ENCODE measurements at places on chromosomes 12 and 14.

DNA sequence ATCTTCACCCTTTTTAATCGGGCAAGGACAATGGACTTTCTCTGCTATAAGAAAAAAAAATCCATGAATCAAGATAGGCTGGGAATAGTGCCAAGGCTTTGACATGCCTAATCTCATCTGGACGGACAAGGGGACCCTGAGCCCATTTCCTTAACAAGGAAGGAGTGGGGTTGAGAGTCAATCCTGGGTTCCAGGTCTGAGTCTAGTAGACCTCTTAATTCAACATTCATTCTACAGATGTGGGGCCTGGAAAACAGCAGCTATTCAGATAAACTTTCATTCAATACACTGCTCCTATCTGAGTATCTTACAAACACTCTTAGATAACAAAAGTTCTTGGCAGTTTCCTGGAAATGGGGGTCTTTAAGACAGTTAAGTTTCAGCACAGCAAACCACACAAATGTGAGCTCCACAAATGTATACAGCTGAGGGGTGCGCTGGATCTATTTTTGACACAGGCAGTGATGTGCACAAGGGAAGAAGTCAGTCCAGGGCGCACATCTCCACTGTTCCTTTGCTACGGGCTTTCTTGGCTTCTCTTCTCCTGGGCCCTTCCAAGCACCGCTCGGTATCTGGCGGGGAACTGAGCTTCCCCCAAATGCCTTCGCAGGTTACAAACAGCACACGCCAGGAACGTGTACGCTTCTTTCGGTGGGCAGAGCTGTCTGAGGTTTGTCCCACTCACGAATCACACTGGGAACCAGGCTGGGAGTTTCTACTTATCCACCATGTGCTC is 82.2 kb upstream of the GPR68 start:
- no peak for DNase-seq

GRCh38 chr12:32136404-32136803 is 29.8 kb downstream of the BICD1 start:
- no peak for DNase-seq

GRCh38 chr12:63318933-63319332 is 167.9 kb upstream of the AVPR1A start:
- DNase-seq, result no peak

DNA sequence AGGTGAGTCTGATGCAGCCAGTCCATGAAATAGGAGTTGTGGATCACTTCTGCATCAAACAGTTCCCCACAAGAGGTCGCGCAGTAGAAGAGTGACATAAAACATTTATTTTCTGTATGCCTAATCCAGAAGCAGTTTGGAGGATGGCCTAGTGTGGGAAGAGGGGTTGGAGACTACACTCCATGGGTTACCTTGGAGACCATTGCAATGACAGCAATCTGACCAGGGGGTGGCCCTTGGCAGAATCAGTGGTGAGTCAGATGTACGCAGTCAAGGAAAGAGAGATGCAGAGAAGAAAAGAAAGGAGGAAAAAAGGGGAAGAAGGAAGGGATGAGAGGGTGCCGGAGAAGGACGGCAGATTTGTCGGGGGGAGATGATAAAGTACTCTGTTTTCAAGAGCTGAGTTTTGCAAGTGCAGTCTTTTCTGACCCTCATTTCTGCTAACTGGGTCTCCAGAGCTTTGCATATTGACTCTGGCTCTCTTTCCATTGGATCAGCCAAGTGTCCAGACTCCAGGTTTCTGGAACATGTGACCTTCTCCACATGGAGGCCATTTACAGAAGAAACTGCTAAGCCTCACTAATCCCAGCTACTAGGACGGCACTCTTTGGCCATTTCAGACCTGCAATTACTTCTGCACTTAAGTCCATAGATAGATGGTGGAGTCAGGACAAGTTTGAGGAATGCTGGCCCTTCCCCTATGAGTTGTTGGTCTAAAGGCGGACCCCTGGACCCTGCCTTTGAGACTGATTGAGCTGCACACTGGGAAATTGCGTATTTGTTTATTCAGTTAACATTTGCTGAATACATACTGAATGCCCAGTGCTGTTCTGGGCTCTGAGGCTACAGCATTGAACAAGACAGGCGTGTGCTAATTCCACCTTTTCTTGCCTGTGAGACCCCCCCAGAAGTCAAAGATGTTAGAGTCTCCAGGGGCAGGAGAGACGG is 424.2 kb downstream of the BCL11B start:
- no peak for DNase-seq

DNA sequence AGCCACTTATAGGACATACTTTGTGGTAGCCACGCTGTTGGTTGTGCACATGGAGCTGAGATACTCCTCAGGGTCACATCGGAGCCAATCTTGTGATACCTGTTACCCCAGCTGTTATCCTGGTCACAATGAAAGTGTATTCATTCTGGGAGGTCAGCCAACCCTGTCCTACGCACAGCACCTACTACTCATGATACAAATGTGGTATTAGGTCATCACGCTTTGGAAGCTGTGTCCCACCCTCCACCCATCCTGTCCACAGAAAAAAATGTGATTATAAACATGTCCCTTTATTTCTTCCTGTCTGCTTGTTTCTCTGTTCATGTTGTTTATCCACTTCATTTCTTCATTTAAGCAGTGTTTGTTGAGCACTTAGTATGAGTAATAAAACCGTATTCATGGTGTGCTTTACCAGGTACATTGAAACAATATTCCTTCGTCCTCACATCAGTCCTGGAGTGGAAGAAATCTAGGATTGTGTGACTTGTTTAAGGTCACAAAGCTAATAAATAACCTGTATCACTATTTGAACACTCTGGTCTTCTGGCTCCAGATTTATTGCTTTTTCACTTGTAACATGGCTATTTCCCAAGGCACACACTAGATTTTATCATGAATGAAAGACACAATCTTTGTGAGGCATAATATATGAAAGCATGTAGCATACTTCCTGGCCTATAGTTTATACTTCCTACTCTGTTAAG is 73.1 kb downstream of the DERA start:
- DNase-seq, result no peak

- DNase-seq, result no peak
Measured at GRCh38 chr14:21047378-21047781, 5.2 kb downstream of the RNASE7 start.

DNA sequence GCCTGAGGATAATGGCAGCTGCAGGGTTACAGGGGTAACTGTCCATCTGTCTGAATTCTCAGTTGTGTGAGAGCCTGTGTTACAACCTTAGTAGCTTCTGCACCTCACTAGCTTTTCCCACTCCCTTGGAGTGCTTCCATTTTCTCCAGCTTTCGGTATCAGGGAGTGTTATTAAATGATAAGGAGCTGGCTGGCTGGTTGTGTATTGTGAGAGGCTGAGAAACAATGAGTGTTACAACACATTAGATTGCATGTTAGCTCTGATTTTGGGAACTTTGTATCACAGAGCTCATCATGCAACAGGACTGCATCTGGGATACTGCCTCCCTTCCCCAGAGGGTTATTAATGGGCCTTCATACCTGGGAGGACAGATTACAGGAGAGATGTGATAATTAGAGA is 723.7 kb downstream of the DIO2 start:
- DNase-seq, result no peak

DNA sequence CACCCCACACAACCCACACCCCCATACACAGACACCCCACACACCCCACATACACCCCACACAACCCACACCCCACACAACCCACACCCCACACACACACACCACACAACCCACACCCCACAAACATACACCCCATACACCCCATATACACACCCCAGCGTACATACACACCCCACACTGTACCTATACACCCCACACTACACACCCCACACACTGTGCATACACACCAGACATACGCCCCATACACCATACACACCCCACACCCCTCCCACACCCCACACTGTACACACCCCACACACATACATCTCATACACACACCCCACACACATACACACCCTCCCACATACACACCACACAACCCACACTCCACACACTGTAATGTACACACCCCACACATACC is 80.2 kb downstream of the NOC4L start:
- no peak for DNase-seq

DNA sequence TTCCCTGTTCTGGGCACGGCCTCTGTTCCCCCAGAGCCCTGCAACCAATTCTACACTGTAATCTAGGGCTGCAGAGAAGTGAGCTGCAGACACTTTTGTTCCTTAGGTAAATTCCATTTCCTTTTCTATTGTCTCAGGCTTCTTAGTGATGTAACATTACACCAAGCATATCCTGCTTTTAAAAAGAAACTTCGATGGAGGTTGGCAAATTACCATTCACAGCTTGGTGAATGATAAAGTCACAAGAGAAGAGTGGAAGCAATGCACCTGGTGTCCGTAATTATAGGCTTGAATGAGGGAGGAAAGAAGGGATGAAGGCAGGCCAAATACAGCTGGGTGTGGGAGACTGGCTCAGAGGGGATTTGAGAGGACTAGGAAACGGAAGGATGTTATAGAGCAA is 68.6 kb downstream of the PPM1A start:
- DNase-seq, result no peak

DNA sequence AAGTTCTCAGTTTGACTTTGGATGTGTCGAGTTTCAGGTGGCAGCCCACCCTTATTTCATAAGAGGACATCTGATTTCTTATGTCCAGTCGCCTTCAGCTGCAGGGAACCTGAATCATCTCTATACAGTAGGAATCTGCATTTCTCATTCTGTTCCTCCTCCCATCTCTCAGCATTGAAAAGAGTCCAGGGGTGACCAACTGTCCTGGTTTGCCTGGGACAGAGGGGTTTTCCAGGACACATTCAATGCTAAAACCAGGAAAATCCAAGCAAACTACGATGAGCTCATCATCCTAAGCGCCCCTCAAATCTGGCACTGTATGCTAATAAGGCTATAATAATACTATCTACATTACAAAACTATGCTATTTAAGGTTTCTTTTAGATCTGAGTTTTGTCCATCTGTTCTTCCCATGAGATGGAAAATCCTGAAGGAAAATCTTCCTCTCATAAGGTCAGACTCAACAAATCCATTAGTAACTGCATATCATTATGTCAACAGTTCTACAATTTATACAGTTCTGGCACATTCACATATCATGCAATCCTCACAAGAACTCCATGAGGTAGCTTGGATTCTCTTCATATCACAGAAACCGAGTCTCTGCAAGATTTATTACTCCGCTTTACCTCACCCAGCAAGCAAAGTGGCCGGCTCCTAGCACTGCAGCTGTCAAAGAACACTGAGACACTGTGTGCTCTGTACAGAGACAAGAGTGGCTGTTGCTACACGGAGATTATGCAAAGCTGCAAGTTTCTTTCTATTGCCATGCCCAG is 15.6 kb upstream of the CALM1 start:
- no peak for DNase-seq

GRCh38 chr12:42798811-42799438 is 209.4 kb upstream of the PRICKLE1 start:
- no peak for DNase-seq

DNA sequence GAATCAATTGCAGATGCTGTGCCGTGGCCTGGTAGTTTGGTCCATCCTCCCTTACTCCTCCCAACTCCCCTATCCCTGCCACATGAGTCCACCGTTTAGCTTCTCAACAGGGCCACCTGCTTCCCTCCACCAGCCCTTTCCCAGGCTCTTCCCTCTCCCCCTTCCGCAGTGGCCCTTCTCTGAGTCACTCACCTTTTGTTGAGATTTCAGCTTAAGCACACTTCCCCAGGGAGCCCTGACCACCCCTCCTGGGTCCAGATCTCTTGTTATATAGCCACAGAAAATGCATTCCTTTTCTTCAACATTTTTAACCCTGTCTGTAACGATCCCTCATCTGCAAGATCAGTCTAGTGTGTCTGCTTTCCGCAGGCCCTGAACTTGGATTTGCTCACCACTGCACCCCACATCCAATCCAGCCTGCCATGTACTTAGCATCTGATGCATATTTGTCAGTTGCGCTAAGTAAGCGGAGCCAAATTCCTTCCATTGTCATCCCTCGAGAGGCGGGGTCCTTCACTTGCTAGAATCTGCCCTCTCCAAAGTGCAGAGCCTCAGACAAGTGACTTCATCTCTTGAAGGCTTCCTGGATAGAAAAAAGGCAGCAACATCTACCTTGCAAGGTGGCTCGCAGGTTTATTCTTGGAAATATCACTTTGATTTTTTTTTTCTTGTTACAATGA is 41.1 kb downstream of the TMEM63C start:
- DNase-seq, result no peak

- DNase-seq, result no peak
Measured at GRCh38 chr14:64841772-64842750, 37.6 kb downstream of the SPTB start.

- DNase-seq, result no peak
Measured at GRCh38 chr12:55172686-55173085, 46.5 kb downstream of the OR9K2 start.

- DNase-seq, result no peak
Measured at GRCh38 chr14:69922198-69922597, 43.0 kb downstream of the SMOC1 start.
